Epithelial cell of esophagus (primary cell): ENCODE measurements at places on chromosomes 4 and X.

DNA sequence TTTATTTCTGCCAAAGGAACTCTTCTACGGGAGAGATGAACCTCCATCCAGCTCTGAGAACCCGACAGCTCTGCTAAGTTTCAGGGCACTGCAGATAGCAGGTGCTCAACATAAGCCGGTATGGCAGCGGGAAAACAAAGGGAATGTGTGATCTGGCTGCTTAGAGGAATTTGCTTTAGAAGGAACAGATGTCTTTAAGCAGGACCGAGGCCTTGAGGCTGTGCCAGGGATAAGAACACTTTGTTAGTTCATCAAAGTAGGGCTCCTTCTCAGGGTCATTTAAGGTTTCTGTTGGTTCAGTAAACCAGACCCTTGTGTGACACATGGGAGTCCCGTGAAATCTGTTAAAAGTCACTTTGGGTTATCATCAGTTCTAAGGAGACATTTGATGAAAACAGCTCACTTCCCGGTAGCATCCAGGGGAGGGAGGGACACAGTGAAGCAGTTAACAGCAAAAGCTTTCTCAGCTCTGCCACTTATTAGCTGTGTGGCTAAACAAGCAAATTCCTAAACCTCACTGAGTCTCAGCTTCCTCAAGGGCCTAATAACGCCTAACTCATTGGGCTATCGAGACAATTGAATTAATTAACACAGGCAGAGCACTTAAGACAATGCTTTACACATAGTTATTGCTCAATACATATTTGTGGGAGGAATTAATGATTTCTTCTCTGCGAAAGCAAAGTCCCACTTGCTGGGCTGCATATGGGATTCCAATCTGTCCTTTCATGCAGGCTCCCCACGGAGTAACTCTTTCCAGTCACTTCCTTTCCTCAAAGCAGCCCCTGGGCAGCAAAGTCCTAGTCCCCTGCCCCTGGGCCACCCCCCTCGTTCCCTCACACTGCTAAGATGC is 2.9 kb upstream of the FTSJ1 start:
- DNase-seq: no peak

DNA sequence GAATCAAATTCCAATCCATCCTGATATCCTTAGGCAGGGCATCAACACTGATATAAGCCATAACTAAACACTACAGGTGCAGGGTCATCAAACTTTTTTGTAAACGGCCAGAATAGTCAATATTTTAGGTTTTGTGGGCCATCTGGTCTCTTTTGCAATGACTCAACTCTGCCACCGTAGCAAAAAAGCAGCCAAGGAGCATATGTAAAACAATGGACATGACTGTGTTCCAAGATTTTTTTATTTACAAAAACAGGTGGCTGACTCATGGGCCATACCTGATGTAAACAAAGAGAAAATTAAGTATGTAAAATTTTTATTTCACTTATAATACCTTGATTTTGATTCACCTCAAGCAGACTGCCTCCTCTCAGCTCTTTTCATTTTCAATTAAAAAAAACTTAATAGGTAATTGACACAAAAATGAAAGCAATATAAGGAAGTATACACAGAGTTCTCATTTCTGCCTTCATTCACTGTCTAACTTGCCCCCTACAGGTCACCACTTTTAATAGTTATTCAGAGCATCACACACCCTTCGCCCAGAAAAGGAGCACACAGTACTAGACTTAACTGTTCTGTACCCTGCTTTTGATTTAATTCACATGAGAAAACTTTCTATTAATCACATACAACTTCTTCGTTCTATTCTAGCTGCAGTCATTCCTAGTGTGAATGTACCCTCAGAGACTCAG is 35.3 kb upstream of the GPM6B start:
- no peak for DNase-seq

DNA sequence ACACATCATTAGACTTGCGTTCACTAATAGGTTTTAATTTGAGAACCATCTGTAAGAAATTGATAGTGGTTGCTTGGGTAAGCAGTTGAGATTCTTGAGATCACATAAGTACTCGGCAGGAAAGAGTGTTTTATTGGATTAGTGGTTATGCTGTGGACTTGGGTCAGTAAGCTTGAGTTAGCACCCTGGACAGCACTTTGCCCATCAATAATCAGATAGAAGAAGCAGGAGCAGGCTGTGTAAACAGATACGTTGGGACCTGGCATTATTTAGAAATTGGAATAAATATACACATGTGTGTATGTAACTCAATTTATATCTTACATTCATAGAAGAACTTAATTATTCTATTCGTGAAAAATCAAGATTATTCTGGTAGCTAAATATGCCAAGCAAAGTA is 357.5 kb upstream of the SMIM31 start:
- peak; percentile 53 for DNase-seq

DNA sequence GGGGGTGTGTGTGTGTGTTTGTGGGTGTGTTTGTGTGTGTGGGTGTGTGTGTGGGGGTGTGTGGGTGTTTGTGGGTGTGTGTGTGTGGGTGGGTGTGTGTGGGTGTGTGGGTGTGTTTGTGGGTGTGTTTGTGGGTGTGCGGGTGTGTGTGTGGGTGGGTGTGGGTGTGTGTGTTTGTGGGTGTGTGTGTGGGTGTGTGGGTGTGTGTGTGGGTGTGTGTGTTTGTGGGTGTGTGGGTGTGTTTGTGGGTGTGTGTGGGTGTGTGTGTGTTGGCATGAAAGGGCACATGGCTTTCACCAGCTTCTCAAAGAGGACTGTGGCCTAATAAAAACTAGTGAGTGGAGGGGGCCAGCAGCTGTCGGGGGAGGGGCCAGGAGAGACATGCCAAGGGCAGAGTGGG is 25.3 kb upstream of the ZNF185 start:
- DNase-seq: no peak

DNA sequence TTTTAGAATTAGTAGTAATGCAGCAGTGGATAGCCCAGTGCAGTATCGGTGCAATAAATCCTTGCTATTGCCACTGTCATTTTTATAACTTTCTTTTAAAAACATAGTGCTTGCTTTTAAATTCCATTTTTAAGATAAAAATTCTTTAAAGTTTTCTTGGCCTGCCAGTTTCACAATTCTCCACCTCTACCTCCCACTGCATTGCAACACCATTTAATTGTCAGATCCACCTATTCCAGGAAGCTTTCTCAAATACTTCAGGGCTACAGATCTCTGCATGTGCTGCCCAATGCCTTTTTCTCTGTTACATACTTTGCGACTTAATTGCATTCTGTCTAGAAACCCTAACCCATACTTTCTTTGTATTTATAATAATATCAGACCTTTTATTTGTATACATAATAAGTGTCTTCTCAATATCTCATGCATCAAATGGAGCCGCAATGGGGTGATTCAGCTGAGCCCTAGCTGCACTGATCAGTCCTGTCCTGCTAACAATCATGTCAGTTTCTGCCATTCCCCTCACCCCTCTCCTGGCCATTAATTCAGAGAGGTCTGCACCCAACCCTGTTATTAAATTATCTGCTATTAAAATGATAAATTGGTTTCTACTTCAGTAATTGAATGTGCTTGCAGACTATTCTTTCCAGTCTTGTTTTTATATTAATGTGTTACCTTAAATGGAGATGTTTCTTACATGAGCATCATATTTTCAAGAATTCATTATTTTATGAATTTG is 193.1 kb downstream of the SLIT2 start:
- DNase-seq: peak; percentile 16

DNA sequence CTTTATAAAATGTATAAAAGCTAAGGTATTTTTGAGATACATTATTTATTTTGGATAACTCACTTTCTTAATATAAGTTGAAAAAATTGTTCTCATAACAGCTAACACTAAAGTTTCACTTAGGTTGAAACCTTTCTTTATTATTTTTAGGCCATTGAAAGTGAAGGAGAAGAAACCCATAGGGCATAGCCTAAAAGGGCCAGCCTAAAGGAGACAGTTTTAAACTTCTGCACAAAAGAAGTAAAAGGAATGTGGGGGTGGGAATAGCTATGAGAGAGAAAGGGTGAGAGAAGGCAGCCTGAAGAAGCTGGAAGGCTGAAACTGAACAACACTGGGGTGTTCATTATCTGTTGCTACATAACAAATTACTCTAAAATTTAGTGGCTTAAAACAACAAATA is 57.6 kb upstream of the RAPGEF2 start:
- no peak for DNase-seq

- no peak for DNase-seq
Observed at GRCh38 chr4:162793571-162793970, 373.1 kb downstream of the NAF1 start.

DNA sequence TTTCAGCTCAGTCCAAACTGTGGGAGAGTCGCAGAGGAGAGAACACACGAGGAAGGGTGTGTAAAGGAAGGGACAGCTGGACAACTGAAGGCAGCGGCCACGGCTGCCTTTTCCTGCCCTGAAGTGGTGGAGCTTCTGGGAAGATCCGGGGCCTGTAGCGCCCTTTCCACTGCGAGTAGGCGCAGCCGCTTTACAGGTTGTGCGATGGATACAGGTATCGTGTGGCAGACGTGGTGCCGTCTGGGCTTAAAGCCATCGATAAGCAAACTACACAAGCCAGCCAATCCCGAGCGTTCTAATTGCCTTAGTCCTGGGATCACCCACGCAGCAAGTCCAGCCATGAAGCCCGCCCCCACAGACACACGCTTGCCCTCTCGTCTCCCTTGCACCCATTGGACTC is 15.4 kb downstream of the NKX6-1 start:
- no peak for DNase-seq

- no peak for DNase-seq
Observed at GRCh38 chr4:103425406-103425805, 227.3 kb upstream of the CENPE start.

GRCh38 chr4:128658214-128658631 is 151.3 kb upstream of the JADE1 start:
- DNase-seq: no peak

DNA sequence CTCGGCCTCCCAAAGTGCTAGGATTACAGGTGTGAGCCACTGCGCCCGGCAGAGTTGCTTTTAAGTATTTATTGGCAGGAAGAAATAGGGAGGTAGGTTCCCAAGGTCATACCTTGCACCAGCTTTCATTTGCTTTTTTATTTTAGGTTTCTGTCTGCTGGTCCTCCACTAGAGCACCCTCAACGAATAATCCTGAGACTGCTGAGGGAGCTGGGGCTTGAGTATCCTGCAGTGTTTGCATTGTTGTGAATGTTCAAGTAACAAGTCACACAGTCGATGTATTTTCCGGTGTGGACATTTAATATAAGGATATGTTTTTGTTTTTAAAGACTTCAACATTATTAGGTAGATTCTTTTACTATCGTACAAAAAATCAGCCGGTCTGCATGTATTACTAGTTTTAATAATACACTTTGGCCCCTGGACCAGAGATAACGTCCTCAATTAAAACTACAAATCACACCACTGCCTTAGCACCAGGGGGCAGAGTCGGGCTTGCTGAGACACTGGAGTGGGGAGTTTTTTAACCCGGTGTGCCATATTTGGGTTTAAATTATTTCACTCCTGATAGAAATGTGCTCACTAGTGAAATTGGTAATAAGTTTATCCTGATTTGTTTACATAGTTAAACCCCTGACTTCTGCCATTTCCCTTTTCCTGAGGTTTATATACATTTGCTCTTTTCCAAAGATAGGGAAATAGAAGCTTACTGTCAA is 11.6 kb downstream of the SMIM20 start:
- peak; percentile 49 for DNase-seq

GRCh38 chr4:38559374-38559773 is 104.6 kb upstream of the KLF3 start:
- DNase-seq: no peak

DNA sequence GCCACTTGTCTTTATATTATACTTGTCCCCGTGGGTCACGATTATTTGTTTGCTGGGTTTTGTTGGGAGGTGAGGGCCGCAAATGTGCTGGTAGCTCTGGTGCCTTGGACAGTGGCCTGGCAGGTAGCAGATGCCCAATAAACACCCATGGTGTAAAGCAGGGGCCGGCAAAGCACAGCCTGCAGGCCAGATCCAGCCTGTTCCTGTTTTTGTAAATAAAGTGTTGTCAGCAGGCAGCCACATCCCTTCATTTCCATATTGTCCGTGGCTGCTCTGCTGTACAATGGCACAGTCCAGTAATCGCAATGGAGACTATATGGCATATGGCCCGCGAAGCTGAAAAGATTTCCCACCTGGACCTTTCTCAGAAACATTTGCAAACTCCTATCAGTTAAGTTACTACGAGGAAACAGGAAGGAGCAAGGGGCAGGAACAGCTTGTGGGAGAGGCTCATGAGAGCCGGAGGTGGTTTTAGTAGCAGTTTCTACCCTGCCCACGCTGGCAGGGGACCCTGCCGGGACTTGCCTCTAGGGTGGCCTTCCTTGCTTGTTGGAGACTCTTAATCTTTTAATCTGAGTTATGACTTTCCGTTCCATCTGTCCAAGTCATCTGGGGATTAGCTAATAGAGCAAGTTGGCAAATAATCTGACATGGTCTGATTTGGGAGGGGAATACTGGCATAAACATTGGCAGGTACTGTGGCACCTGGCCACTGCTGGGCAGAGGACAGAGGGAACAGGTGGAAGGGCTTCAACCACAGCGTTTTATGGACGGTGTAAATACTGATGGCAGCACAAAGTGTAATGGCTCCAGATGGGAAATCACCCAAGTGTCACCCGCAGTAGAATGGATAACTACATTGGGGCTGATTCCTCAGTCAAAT is 19.6 kb downstream of the CLCN4 start:
- DNase-seq: peak; percentile 63

DNA sequence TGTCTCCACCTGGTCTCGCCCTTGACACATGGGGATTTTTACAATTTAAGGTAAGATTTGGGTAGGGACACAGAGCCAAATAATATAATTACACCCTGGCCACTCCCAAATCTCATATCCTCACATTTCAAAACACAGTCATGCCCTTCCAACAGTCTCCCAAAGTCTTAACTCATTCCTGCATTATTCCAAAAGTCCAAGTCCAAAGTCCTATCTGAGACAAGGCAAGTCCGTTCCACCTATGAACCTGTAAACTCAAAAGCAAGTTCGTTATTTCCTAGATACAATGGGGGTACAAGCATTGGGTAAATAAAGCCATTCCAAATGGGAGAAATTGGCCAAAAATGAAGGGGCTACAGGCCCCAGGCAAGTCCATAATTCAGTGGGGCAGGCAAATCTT is 380.8 kb downstream of the CXXC4 start:
- DNase-seq: no peak

- peak; percentile 9 for DNase-seq
Observed at GRCh38 chr4:86117705-86118302, 242.0 kb downstream of the MAPK10 start.

GRCh38 chr4:39435659-39436563 is 22.8 kb downstream of the RPL9 start:
- DNase-seq: no peak

GRCh38 chr4:90442619-90443018 is 315.4 kb downstream of the CCSER1 start:
- no peak for DNase-seq

DNA sequence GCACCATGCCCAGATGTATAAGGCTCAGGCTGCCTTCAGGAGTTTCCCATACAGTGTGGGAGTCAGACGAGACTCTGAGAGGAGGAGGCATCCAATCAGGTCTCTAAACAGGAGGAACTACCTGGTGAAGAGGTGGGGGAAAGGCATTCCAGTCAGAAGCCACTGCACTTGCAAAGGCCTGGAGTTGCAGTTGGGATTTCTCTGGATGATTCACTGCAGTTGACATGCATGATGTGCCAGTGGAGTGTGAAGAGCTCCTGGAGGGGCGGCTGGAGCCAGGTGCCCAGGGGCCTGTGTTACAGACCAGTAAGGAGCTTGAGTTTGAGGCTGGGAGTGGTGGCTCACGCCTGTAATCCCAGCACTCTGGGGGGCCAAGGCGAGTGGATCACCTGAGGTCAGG is 339.1 kb downstream of the ARHGAP10 start:
- no peak for DNase-seq
